G401 (cell line): ENCODE measurements at places on chromosomes 12 and 14. TPM values are rescaled to one million over a fixed set of nuclear protein-coding genes. Genes with fewer than 3 reads are reported as not detected.

DNA sequence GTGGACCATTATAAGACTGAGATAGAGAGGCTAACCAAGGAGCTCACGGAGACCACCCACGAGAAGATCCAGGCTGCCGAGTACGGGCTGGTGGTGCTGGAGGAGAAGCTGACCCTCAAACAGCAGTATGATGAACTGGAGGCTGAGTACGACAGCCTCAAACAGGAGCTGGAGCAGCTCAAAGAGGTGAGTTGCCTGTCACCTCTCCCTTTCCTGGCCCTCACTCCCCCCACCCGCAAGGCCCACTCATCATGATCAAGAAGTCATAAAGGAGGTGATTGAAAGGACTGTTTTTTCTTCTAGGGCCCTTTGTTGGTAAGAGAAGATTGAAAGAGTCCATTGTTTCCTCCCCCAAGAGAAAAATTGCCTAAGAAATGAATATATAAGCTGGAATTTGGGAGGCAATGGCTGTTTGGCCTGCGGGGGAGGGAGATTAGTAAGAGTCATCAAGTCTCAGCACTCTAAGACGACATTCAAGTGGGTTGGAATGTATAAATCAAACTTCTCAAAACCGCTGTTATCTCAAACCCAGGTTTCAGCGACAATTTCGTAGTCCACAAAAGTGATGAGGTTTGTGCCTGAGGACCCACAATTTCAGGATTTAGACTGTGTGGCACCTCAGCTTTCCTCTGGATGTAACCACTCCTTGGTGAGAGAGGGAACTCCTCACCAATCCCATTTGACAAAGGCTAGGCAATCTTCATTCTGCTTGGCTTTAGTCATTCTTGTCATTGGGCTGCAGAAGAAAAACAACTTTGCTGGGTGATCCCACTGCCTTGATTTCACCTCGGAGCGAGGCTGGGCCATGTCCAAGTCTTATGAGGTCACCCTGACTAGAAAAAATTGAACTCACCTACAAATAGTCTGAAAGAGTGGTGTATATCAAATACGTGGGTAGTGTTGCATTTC lies 966 bp downstream of the BICD1 start:
- DNase-seq, result peak; percentile 70

GRCh38 chr12:68324531-68324930 lies 7.6 kb downstream of the MDM1 start:
- no peak for DNase-seq

DNA sequence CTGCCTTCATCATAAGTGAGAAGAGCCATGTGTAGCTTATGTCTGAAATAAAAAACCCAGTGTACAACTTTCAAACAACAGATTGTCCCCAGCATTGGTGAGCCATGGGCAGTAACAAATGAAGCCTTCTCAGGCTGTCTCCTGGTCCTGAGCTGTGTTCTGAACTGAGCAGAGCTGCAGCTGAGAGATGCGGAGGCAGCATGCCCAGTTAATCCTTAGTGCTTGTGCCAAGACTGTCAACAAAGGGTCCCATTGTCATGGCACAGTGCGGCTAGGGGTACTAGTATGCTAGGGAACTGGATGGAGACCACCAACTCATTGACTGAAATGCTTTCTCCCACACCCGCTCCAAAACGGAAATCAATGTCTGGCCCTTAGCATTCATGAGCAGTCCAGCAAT lies 154.3 kb downstream of the RMST start:
- DNase-seq, result peak; percentile 30

DNA sequence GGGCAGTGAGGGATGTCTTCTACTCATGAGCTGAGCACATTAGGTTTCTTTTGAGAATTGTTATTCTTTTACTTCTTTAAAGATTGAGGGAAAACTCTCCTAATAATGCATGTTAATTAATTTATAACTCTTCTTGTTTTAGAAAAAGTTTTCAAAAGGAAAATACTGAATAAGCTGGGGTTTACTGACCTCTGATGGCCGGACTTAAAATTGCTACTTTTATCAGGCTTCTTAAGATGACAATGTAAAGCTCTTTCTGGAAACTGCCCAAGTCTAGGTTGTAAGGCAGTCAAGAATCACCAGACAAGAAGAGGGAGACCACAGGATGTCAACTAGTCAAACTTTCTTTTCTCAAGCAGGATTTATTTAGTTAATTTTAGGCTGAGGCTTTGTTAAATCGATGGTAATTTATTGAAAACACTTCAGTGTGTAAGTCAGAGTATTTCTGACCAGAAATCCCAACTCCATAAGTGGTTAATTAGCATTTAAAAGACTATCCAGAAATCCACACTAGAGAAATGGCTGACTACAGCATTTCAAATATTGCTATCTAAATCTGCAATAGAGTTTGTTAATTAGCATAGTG lies 82.1 kb downstream of the AVPR1A start:
- peak; percentile 75 for DNase-seq

- DNase-seq, result no peak
These were observed 201.6 kb upstream of the TMEM260 start for GRCh38 chr14:56378046-56378445.

- DNase-seq, result no peak
These were observed 165.8 kb downstream of the KSR2 start for GRCh38 chr12:117803001-117803400.

- no peak for DNase-seq
These were observed 418.9 kb downstream of the NAV3 start for GRCh38 chr12:78249578-78249977.

- DNase-seq, result peak; percentile 35
These were observed 314.3 kb downstream of the TRHDE start for GRCh38 chr12:72586456-72586855.

DNA sequence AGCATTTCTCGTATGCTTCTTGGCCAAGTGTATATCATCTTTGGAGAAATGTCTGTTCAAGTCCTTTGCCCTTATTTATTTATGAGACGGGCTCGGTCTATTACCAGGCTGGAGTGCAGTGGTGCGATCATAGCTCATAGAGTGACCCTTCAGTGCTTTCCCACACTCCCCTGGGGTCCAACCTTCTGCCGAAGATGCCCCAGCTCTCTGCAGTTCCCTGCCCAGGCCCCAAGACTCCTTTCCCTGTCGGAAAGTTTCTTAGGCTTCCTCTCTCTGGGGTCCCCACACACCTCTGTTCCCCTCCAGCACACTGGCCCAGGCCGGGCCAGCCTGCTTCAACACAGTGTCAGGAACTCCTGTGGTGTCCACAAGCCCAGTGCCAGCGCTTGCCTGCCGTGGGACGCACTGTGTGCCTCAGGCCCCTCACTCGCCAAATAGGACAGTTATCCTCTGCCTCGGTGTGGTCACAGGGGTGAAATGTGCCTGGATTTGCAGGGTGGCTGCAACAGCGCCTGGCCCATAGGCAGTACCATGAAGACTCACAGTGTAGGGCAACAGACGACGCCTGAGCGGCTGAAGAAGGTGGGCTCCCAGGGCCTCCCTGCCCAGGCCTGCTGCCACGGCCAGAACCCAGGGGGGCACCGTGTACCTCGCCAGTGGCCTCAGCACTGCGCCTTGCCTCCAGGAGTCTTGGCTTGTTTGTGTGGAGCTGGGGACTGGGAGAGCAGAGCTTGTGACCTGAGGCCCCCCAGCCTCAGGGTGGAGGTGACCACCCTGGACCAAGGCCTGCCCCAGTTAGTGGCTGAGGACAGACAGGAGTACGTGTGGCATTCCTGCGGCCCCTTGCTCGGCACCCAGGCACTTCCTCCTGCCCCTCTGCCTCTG lies 4.9 kb upstream of the ASPG start:
- no peak for DNase-seq

GRCh38 chr12:89525305-89525823 lies 483 bp downstream of the POC1B start:
- peak; percentile 48 for DNase-seq

- DNase-seq, result no peak
These were observed 201.3 kb downstream of the GPHN start for GRCh38 chr14:66709291-66709690.

DNA sequence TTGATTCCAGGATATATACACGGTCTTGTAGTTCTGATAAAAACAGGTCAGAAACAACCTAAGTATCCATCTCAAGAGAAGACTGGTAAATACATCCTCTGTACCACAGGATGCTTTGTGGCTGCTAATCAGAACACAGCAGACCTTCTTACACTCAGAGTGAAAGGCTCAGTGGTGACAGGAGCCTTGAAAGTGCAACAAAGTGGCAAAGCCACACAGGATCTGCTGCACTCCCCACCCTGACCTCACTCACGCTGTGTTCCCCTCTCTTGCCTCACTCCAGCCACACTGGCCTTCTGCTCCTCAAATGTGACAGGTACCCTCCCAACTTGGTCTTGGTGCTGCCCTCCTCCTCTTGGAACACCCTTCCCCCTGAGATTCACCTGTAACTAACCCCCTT lies 98.1 kb upstream of the GRIP1 start:
- DNase-seq, result no peak

GRCh38 chr12:114414031-114414865 lies 8.3 kb upstream of the TBX5 start:
- DNase-seq, result no peak

DNA sequence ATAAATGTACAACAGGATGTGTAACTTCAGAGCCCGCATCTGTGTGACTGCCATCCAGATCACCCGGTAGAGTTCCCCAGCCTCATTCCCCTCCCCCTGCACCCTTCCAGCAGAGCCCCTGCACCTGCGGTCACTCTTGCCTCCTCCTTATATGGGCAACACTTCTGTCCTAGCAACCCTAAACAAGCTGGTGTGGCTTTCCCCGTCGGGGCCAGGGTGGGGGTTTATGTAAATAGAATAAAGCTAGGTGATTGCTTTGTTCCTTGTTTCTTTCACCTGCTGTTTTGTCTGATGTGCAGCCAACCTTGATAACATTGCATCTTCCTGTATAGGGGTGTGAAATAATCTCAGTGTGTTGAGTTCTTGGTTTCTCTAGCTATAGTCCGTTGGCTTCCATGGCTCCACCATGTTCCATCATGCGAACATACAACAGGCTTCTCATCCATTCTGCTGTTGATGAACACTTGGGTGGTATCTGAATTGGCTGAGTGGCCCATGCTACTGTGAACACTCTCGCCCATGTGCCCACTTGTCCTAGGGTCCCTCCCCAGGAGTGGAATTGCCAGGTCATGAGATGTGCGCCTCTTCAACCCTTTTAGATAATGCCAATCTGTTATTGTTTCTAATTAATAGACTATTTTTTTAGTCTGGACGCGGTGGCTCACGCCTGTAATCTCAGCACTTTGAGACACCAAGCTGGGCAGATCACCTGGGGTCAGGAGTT lies 102.2 kb downstream of the KIF26A start:
- no peak for DNase-seq

DNA sequence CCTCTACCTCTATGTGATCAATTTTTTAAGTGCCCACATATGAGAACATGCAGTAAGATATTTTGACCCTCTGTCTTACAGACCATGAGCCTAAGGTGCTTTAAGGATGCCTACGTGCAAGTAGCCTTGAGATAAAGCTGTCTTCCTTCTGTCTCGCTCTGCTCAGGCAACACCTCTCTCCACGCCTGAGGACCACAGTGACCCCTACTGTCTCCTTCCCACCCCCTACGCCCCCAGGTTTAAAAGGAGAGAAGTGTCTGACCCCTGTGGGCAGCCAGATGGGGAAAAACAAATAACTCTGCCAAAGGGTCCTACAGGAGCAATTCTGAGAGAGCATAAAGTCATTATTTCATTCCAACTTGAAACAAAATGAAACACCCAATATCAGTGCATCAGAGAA lies 286.4 kb upstream of the TMEM132C start:
- DNase-seq, result no peak

GRCh38 chr14:63867933-63868921 lies 15.4 kb downstream of the SYNE2 start:
- no peak for DNase-seq

DNA sequence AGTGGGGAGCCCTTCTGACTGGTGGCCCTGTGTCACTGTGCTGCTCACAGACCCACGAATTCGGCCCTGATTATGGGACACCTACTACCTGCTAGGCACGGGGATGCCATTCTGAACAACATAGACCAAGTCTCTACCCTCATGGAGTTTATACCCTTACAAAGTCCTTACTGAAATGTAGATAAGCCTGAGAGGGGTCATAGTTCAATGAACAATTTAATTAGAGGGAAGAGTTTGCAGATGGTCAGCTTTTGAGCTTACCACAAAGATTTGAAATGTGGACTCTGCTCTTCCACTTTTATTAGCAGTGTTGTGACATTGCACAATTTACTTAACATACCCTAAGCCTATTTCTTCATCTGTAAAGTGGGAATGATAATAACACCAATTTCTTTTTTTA lies 161.1 kb downstream of the MYRFL start:
- no peak for DNase-seq

DNA sequence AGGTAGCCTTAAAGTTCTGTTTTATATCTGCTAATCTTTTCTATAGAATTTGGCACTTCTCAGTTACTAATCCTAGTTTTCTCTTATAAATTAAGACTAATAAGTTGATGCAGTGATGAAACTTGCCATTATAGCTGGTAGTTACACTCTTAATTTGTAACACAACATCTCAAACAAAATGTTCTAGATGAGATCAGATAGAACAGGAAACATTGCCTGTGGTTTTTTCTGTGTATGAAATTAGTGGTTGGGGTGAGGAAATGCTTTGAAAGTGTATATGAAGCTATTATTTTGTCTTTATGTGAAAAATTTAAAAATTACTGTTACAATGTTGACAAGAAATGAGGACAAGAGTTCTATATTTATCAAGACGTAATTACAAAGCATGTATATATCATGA lies 91.9 kb downstream of the PCNX1 start:
- no peak for DNase-seq

The DNAJC22 gene
- 3.2 and 4.1 TPM in 2 replicates for total RNA-seq

The GLIPR1L1 gene
- total RNA-seq, result not detected in 2 replicates

The GYS2 gene
- not detected in 2 replicates for total RNA-seq

The TSPAN19 gene
- total RNA-seq, result not detected in 2 replicates

The ZNF891 gene
- 1.4 and 1.6 TPM in 2 replicates for total RNA-seq

The CAPS2 gene
- 2.4 and 2.5 TPM in 2 replicates for total RNA-seq

The NDUFB1 gene
- total RNA-seq, result 367 and 480 TPM in 2 replicates

The SYT1 gene
- not detected in 2 replicates for total RNA-seq

The ARHGEF25 gene
- total RNA-seq, result 4.6 and 5.7 TPM in 2 replicates

The STON2 gene
- 0.10 TPM in 1 of 2 replicates, not detected in the other for total RNA-seq

The AQP2 gene
- total RNA-seq, result not detected in 2 replicates

The SLC5A8 gene
- not detected in 2 replicates for total RNA-seq

The MUCL1 gene
- total RNA-seq, result not detected in 2 replicates

The RTL1 gene
- total RNA-seq, result not detected in 2 replicates

The TMEM63C gene
- total RNA-seq, result 0.06 TPM in 1 of 2 replicates, not detected in the other
